ENCODE measurements at places on chromosomes 4 and X.

- DNase-seq: peak; percentile 3
Measured at GRCh38 chrX:123476611-123477219, 256.1 kb downstream of the THOC2 start.

DNA sequence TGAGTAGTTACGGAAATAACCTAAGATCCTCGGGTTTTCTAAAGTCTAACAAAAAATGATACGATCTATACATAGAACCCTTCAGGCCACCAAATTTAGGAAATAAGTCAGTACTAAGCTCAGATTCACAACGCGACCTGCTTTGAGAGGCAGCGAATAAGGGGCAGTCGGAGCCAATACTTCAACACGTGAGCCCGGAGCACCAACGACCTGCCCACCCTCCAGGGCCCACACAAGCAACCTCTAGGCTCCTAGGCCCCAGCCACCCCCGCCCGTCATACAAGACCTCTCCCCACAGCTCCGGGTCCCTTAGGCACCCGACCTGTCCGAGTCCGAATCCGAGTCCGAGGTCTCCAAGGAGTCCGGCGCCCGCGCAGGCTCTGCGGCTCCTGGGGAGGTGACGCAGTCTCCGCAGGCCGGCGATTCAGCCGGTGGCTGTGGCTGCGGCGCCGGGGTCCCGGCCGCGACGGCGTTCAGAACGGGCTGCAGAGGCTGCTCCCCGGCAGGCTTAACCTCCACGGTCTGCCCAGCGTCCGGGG lies 580 bp downstream of the NAF1 start:
- DNase-seq: peak; percentile 51

DNA sequence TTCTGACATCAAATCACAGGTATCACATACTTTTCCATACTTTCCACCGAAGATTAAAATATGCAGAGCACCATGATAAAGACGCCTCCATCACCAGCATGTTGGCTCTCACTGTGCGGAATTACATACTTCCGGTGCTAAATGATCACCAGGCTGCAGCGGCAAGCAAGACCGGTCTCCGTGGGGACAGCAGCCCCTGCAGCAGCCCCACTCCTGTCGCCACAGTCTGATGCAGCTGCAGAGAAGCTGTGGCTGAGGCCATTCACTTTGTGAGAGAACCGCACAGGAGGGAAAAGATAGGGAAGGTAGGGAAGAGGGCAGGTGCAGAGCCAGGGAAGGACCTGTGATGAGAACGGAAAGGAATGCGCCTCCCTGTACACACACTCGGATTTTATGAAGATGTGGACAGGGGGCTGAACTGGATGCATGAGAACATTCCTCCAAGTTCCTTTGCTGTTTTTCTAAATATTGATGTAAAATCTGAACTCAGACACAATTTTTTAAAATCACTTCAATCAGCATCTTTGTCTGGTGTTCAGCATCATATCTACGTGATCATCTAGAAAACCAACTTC lies 38.3 kb downstream of the AFAP1 start:
- peak; percentile 67 for DNase-seq

- DNase-seq: no peak
Measured at GRCh38 chr4:124534131-124534530, 178.4 kb downstream of the ANKRD50 start.

GRCh38 chr4:112593438-112594133 lies 43.1 kb downstream of the ZGRF1 start:
- no peak for DNase-seq

- DNase-seq: no peak
Measured at GRCh38 chrX:71629467-71629866, 11.2 kb upstream of the CXCR3 start.

DNA sequence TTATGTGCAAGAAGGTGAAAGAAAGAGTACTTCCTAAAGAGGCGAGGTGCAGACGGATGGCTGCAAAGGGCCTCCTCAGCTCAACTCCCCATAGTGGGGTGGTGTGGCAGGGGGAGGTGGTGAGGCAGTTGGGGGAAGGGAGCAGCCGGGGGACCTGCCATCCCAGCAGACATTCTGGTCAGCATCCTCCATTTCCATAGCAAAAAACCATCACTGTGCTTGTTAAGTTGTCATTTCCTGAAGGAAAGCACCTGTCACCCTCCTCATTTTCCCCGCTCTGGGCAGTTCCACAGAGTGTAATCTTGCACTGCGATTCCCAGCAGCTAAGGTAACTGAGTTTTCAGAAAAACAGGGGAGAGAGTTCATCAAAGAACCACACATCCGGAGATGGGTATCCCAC lies 51.5 kb downstream of the TSPAN5 start:
- no peak for DNase-seq

DNA sequence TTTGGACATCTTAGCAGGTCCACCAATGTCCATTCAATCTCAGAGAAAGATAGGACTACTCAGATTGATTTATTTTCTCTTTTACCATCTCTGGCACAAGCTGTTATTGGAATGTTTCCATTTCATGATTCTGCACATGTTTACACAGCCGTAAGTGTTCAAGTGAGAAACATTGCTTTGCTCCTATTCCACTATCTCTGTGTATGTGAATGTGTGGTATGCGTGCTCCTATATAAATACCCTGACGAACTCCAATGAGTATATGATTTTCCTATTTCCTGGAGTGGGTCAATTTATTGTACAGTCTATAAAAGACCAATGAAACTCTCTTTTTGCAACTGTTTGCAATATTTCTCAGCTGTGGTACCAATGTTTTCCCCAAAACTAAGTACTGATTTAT lies 221.0 kb upstream of the GALNT7 start:
- DNase-seq: no peak

- DNase-seq: peak; percentile 48
Measured at GRCh38 chr4:17033025-17033767, 134.8 kb upstream of the LDB2 start.

GRCh38 chr4:123182289-123182688 lies 214.3 kb upstream of the SPRY1 start:
- no peak for DNase-seq

GRCh38 chrX:1596676-1597344 lies 5.4 kb downstream of the AKAP17A start:
- DNase-seq: no peak

GRCh38 chr4:108426493-108426892 lies 193.9 kb upstream of the RPL34 start:
- DNase-seq: peak; percentile 84

GRCh38 chr4:41267997-41268396 lies 11.3 kb downstream of the UCHL1 start:
- no peak for DNase-seq

DNA sequence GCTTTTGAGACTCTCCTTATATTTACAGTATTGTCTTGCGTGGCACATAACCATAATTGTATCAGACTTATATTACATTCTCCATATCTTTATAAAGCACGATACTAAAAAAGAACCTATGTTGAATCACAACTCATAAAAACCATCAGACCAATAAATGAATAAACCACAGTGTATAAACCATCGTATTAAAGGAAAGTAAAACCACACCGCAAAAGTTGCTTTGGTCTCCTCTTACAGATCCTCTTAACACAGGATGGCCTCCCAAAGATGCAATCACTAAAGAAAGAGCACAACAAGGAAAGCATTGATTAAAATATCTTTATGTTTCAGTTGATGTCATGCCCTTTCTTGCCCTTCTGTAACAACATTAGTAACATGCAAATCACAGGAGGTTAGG lies 437.9 kb downstream of the AFF2 start:
- no peak for DNase-seq

DNA sequence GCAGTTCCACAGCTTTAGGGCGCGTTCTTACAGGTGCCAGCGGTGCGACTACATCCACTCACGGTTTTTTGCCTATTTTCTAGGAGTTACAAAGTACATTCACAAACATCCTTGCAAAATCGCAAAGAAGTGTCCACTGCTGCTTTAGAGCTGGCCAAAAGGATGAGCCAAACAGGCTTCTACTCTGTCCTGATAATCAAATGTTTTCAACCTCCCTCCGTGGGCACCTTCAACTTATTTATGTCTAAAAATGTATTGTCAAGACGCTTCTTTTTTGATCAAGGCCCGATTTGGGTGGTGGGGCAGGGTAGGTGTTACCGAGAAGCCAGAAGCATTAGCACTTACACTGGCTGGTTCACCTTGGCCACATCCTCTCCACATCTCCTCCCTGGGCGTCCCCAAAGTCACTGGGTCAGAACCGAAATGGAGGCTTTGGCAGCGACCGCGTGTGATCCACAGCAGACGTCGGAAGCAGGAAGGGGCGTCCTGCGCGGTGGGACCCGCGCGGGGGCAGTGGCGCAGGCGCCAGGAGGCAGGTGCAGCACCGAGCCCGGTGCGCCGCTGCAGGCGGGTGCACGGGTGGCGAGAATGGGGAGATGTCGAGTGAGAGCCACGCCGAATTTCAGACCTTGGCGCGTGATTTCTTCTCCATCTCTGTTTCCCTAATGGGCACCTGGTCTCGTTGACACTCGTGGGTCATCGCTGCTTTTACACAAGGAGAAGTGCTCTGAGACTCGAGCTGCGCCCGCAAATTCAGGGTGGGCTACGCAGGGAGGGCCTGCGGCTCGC lies 16.9 kb downstream of the NKX3-2 start:
- DNase-seq: no peak

GRCh38 chr4:111961809-111962208 lies 183.4 kb upstream of the FAM241A start:
- DNase-seq: no peak

GRCh38 chr4:52001616-52002015 lies 18.5 kb downstream of the LRRC66 start:
- DNase-seq: no peak

DNA sequence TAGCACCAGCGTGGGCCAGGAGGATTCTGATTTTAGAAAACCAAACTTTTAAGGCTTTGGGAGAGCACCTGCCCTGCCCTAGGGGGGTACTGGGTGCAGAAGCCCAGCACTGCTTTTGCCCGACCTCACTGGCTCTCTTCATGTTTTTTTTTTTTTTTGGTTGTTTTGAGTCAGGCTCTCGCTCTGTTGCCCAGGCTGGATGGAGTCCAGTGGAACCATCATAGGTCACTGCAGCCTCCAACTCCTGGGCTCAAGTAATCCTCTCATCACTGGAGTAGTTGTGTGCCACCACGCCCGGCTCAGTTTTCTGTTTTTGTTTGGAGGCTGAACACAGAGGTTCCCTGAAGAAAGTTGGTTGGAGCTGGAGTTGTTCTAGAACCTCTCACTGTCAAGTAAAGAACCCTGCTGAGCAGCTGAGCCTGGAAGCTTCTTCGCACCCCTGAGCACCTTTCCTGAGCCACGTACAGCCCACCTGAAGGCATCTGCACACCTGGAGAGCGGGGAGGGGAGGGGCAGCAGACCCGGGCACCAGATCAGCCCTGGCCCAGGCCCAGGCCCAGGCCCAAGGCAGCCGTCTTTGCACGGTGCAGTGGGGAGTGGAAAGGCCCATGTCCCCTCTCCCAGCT lies 49.5 kb downstream of the SHROOM2 start:
- peak; percentile 16 for DNase-seq

GRCh38 chr4:10005632-10006031 lies 15.7 kb downstream of the SLC2A9 start:
- no peak for DNase-seq

DNA sequence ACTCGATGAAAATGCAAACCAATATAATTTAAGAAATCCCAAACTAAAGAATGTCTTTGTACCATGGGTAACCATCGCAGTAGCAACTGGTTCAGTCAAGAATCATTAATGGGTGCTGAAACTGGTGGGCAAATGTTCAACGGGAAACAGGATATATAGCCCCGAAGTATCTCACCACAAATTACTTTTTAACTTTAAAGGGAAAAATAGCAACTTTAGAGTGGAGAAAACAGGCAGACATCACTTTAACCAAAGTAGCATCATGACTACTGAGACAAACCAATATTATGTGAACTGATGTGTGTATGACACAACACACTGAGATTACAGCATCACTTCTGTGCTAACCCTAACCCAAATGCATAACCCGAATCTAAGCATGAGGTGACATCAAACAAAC lies 33.8 kb upstream of the SLAIN2 start:
- DNase-seq: no peak

- DNase-seq: no peak
Measured at GRCh38 chr4:64538219-64538618, 129.0 kb upstream of the TECRL start.

GRCh38 chrX:63993936-63994335 lies 208.9 kb upstream of the ARHGEF9 start:
- no peak for DNase-seq

DNA sequence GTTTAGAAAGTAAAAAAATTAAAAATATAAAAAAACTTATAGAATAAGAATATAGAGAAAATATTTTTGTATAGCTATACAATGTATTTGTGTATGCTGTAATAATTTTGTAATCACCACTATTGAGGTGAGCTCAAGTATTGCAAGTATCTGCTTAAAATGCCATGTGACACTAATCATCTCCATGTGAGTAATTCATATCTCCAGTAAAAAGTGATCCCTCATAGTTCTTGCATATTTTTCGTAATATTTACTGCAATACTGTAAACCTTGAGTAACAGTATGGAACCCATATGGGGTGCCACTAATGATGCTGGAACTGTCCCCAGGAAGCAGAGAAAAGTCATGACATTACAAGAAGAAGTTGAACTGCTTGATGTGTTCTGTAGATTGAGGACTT lies 43.2 kb upstream of the HUWE1 start:
- DNase-seq: no peak

All from fibroblast of lung (primary cell).